ENCODE measurements at places on chromosomes 6 and 20. TPM values are rescaled to one million over a fixed set of nuclear protein-coding genes. Genes with fewer than 3 reads are reported as not detected.

DNA sequence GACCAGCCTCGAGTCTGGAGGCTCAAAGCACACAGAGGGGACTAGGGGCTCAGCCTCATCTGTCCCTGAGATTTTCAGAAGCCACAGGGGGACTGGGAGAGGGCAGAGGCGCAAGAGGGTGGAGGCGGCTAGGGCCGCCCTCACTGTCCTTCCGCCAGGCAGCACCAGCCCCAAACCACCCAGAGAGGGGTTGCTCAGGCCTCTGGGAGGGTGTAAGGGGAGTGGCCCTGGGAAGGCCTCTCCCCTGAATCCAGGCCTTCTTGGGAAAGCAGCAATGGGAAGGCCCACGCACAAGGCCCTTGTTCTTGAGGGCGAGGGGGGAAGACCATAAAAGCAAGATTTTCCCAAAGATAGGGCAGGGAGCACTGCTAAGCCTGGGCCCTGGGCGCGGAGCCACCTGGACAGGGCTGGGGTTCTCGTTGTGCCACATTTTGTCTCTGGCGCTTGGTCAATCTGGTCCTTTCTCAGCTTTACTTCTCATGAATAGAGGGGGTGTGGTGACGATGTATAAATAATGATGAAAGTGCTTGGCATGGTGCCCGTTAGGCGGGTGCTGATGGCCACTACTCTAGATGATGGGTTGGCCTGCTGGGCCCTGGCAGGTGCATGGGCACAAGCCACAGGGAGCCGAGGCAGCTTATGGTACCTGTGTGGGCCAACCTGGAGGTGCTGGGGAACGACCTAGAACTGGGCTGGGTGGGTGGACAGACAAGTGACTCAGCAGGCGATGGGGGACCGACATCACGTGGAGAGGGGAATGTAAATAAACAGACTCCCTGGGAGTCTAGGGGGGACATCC lies 4.8 kb downstream of the SAMD10 start:
- no peak overlapping the region for H3K4me3 ChIP-seq
- no peak for DNase-seq
- H3K4me1 ChIP-seq = peaks cover 13% of the 10 kb centered on the region
- H3K36me3 ChIP-seq = peaks cover 5% of the 10 kb centered on the region

- no peak for DNase-seq
- no peak overlapping the region for H3K27ac ChIP-seq
- peaks cover 5% of the 10 kb centered on the region for H3K27me3 ChIP-seq
- peaks cover 4% of the 10 kb centered on the region for H3K4me1 ChIP-seq
- H3K36me3 ChIP-seq = no peaks in the 10 kb centered on the region
- no peak overlapping the region for H3K4me3 ChIP-seq
Observed at GRCh38 chr6:168584249-168584648, 143.3 kb downstream of the SMOC2 start.

- H3K4me1 ChIP-seq = no peaks in the 10 kb centered on the region
- no peak overlapping the region for H3K27ac ChIP-seq
- H3K27me3 ChIP-seq = peaks cover 78% of the 10 kb centered on the region
- H3K36me3 ChIP-seq = no peaks in the 10 kb centered on the region
Observed at GRCh38 chr6:39083231-39083634, 31.8 kb downstream of the SAYSD1 start.

GRCh38 chr6:84767526-84768201 lies 3.3 kb upstream of the TBX18 start:
- no peak overlapping the region for H3K4me3 ChIP-seq
- H3K27me3 ChIP-seq = peaks cover 91% of the 10 kb centered on the region
- H3K27ac ChIP-seq = no peak overlapping the region
- no peaks in the 10 kb centered on the region for H3K36me3 ChIP-seq
- peaks cover 14% of the 10 kb centered on the region for H3K4me1 ChIP-seq
- DNase-seq = no peak

DNA sequence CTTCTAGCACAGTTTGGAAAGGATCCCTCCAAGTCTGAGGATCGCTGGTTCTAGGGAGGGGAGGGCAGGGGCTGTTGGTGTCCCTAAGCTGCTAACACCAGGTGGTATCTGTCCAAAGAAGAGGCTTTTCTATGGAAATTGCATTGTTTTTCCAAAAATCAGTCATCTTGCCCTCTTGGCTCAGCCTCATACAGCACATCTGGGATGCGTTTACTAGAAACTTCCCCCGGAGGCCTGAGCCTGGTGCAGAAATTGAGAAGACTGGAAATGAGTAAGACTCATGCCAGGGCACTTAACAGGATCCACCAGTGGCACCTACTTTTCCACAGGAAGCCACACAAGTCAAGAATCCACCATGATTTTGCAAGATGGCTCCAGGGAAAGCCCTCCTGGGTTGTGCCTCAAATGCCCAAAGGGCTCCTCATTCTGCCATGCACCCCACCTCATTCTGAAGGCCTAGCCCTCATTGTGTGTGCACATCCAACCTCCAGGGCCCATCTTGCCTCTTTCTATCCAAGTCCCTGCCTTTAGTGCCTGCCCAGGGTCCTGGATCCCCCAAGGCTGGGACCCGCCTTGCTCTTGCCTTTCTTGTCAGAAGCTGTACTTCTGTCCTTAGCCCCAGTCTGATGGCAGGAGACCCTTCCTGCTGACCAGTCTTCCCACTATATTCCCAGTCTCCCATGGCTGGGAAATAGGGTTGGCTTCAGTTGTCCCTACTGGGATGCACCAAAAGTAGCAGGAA lies 97.6 kb downstream of the MRPL14 start:
- no peaks in the 10 kb centered on the region for H3K27me3 ChIP-seq
- H3K4me1 ChIP-seq = peaks cover 30% of the 10 kb centered on the region
- H3K36me3 ChIP-seq = no peaks in the 10 kb centered on the region
- H3K27ac ChIP-seq = no peak overlapping the region

- DNase-seq = no peak
- H3K4me3 ChIP-seq = no peak overlapping the region
- H3K27ac ChIP-seq = peak overlapping the region; percentile 8
- H3K27me3 ChIP-seq = no peaks in the 10 kb centered on the region
Observed at GRCh38 chr6:18245079-18245478, 19.3 kb downstream of the DEK start.

GRCh38 chr20:44943828-44944227 lies 16.4 kb downstream of the TOMM34 start:
- H3K4me3 ChIP-seq = no peak overlapping the region
- no peaks in the 10 kb centered on the region for H3K27me3 ChIP-seq
- no peaks in the 10 kb centered on the region for H3K4me1 ChIP-seq
- DNase-seq = no peak

DNA sequence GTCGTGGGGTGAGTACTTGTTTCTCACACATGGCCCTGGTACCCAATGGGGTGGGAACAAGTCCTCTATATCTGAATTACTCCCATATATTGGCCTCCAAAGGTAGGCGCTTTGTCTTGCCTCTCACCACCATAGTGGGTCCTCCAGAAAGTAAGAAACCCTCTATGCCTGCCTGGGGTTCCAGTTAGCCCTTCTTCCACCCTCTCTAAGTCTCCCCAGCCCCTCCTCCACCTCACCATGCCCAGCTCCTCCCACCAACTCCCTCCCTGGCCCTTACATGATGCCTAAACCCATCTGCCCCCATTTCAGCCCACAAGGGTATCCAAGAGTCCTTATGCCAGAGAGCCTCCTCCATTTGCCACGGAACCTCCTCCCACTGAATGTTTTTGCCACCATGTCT lies 884 bp downstream of the TSPO2 start:
- no peak overlapping the region for H3K4me3 ChIP-seq
- no peaks in the 10 kb centered on the region for H3K27me3 ChIP-seq
- no peaks in the 10 kb centered on the region for H3K4me1 ChIP-seq
- H3K27ac ChIP-seq = no peak overlapping the region
- no peaks in the 10 kb centered on the region for H3K36me3 ChIP-seq
- DNase-seq = no peak

- H3K4me1 ChIP-seq = peaks cover 53% of the 10 kb centered on the region
- H3K36me3 ChIP-seq = no peaks in the 10 kb centered on the region
- DNase-seq = no peak
Observed at GRCh38 chr6:20791074-20791473, 256.8 kb downstream of the CDKAL1 start.

- H3K4me3 ChIP-seq = no peak overlapping the region
- H3K4me1 ChIP-seq = peaks cover 20% of the 10 kb centered on the region
- H3K36me3 ChIP-seq = no peaks in the 10 kb centered on the region
- no peak overlapping the region for H3K27ac ChIP-seq
- H3K27me3 ChIP-seq = no peaks in the 10 kb centered on the region
Observed at GRCh38 chr6:130932438-130932837, 105.2 kb downstream of the SMLR1 start.

GRCh38 chr6:156559162-156559690 lies 218.0 kb upstream of the ARID1B start:
- no peak overlapping the region for H3K4me3 ChIP-seq
- DNase-seq = no peak
- H3K27me3 ChIP-seq = peaks cover 13% of the 10 kb centered on the region
- H3K4me1 ChIP-seq = peaks cover 2% of the 10 kb centered on the region
- no peak overlapping the region for H3K27ac ChIP-seq

- H3K4me3 ChIP-seq = no peak overlapping the region
- H3K27me3 ChIP-seq = no peaks in the 10 kb centered on the region
- H3K36me3 ChIP-seq = peaks cover 11% of the 10 kb centered on the region
Observed at GRCh38 chr6:16754274-16754673, 7.0 kb downstream of the ATXN1 start.

The GRM1 gene
- 0.16 TPM for total RNA-seq

The MAP7 gene
- total RNA-seq = 15.5 TPM

The C20orf144 gene
- total RNA-seq = 0.09 TPM

The SLC44A4 gene
- total RNA-seq = 0.66 TPM

The LPA gene
- total RNA-seq = 2.0 TPM

The HLA-DPA1 gene
- total RNA-seq = 2.0 TPM
